ENCODE measurements at places on chromosomes 5 and 9.

DNA sequence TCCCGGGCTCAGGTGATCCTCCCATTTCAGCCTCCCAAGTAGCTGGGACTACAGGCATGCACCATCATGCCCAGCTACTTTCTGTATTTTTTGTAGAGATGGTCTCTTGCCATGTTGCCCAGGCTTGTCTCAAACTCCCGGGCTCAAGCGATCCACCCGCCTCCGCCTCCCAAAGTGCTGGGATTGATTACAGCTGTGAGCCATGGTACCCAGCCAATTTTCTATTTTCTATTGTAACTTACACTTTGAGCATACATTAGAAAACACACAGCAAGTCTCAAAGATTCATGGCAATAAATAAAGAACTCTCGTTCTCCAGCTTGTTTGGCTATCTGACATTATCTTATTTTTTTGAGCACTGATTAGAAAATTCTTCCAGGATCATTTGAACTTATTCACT, 228.7 kb downstream of the ADAMTS6 start:
- DNase-seq, result no peak

GRCh38 chr5:89830691-89831090, 578.9 kb downstream of the CETN3 start:
- DNase-seq, result no peak

DNA sequence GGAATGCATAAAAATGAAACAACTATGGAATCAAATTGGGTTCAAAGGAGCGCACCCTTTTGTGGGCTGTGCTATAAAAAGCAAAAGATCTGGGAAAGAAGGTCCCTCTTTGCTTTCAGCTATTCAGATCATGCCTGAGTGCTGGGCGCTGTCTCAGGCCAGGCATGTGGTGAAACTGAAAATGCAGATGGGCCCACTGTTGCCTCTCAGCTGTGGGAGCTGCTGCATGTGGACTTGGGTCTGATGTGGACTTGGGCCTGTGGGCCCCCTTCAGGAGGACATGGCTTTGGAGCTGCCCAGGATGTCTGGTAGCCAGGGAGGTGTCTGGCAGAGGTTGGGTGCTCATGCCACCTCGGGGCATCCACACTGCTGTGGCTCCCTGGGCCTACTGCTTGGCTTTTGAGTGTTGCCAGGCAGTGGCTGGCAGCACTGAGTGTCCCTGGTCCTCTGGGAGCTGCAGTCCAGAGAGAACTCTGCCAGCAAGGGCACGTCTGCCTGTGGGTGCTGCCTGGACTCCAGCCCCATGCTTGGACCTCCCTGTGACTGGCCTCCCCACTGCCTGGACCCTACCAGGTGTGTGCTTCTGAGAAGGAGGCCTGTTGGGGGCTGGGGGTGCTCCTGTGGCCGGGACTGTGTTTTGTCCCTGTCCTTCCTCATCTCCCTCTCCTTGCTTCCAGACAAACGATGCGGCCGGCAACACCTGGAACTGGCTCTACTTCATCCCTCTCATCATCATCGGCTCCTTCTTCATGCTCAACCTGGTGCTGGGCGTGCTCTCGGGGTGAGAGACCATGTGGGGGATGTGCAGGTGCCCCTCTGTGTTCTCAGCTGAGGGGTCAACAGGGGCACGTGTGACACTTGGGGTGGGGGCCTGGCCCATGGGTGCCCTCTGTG, 74.3 kb downstream of the CACNA1B start:
- no peak for DNase-seq

DNA sequence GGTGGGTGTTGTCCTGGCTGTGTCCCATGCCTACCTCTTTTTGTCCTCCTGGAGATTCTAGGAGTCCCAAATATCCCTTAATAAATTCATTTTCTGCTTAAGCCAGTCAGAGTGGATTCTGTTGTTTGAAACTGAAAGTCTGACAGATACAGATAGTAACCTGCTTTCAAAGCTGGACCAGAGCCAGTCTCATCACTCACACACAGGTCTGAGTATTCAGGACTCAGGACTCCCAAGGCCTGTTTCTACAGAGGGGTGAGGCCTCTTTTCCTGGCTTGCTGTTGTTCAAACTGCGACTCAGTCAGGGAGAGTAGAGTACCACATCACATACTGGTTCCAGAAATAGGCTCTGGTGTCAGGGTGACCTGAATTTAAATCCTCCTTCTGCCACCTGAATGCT, 190.1 kb downstream of the PAX5 start:
- DNase-seq, result no peak

DNA sequence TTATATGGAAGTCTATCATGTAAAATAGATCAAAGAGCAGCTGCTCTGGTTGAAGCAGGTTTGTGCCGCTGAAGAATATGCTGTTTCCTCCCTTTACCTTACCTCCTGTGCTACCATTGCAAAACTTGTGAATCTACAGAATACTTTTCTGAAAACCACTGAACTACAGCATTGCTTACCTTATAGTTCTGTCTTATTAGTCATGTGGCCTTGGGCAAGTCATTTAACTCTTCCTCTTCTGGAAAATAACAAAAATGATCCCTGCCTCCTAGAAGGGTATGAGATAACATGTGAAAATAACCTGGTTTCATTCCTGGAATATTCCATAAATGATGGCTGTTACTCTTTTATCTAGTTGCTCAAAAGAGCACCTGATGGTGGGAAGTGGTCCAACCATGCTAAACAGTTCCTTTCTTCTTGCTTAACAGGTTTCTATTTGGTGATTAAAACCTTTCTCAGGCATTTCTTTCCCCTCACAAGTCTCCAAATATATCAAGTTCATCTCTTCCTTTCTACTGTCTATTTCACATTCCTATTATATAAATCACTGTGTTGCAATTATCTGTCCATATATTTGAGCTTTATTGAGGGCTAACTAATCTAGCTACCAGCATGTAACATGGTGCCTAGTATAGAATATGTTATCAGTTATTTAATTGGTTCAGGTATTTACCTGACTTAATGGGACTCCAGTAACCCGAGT, 15.0 kb downstream of the TRIM32 start:
- DNase-seq, result no peak

DNA sequence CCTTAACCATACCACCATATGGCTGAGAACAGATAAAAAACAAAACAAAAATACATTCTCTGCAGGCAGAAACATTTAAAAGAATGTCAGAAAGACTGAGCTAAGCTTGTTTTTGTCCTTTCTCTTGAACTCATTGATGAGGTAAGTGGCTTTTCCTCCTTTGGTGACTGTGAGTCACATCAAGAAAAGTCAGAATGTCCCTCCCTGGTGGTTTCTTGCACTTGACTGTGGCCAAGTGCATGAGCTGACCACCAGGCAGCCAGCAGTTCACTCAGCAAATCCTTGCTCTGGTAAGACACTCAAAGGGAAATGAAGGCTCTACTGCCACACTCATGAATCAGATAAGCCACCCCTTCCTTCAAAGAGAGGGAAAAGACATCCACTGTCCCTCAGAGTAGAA, 970.9 kb downstream of the TAF11L14 start:
- DNase-seq, result no peak

DNA sequence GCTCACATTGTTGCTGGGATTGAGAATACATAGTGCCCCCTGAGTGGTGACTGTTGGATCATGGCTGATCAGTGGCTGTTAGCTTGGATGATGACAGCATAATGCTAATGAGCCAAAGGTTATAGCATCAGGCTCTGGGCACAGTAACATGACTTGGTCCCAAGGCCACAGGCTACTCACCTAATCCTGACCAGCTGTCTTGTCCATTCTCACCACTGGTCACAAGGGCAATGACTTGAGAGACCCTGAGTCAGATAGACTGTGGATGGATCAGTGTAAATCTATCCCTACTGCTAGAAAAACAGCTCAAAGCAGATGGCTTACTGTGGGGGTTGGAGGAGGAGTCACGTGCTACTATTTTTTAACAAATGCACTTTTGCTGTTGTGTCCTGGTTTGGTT, 74.7 kb downstream of the AOPEP start:
- no peak for DNase-seq

GRCh38 chr5:34742061-34742460, 85.9 kb downstream of the RAI14 start:
- DNase-seq, result no peak

DNA sequence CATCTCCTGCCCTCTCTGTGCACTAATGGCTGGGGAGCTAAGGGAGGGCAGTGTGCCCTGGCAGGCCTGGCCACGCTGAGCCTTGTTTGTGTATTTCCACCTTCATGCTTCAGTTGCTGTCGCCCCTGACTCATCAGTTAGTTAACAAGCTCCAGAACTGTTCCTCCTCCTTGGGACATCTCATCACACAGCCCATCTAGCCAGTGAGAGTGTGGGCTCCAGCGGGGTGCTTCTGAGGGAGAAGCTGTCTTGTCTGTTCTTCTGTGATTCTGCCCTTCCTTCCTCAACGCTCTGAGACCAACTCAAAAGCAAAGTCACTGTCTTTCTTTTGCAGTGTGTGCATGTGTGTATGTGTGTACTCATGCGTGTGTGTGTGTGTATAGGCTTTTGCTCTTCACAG, 58.3 kb upstream of the CPEB4 start:
- no peak for DNase-seq

DNA sequence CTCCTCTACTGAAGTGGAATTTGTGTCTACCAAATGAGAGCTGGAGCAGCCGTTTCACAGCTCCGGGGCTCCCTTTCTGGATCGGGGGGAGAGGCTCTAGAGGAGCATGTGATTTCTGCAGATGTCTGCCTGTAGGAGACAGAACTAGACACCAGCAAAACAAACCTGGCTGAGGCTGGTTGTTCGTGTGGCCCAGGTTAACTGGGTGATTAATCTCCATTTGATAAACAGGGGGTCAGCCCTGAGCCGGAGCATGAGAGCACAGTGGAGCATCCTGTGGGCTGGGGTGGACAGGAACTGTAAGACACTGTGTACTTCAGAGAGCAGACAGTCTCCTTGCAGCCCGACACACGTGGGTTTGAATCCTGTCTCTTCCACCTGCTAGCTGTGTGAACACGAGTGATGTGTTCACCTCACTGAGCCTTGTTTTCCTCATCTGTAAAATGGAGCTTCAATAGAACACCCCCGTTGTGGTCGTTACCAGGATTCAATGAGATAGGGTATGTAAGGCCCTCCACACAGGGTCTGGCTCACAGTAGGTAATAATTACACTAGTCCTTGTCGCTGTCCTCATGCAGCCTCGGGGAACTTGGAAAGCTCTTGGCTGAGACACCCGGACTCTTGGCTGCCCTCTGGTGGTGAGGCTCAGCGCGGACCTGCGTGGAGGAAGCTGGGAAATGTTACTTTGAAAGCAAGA, 12.9 kb downstream of the CXCL14 start:
- peak; percentile 94 for DNase-seq

- DNase-seq, result no peak
Observed at GRCh38 chr5:79181419-79182022, 54.4 kb upstream of the JMY start.

DNA sequence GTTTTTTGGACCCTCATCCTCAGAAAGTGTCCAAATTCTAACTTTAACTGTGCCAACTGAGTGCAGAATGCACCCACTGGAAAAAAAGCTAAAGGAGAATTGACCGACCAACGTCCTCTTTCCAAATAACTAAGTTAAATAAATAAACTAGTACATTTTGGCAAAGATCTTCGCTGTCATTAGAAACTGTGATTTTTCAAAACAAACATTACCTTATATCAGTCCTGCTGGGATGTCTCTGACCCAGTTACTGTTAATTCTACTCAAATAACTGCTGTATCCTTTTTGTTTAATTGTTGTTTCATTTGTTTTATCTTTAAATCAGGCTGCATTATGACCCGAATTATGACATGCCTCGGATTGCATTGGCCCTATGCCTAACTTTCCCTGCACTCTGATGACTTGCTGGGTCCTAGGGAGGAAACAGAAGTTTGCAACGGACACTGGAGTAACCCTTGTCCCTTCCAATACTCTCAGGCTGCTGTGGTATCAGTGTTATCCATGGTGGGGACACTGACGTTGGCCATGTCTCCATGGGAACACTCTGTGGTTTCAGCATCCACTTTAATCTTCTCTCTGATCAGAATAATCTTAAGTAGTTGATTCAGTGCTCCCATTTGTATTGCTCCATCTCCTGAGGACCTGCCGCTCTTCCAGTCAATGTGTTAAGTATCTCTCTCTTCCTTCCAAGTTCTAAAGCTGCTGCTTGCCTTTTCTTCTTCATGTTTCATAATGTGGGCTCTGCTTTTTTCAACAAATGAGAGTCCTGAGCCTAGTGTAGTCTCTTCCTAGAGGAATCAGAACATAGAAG, 11.1 kb upstream of the IFNA5 start:
- DNase-seq, result no peak

- DNase-seq, result no peak
Observed at GRCh38 chr5:9845185-9845584, 215.0 kb upstream of the TAS2R1 start.

- no peak for DNase-seq
Observed at GRCh38 chr5:5483880-5484598, 61.6 kb downstream of the ICE1 start.

DNA sequence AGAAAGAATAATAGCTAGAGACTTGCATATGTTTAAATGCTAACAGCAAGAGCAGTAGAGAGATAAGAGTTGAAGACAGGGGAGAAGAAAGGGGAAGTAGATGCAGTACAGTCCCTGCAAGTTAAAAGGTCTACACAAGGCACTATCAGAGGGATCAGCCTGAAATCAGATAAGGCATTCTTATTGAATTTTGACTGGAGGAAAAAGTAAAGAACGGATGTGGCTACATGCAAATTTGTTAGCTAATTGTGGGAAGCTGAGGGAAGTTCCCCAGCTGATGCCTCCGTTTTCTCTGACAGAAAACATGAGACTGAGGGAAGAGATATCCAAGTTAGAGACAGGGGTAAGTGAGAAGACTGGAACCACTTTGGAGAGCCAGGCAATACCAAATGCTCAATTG, 12.9 kb upstream of the RHOBTB3 start:
- no peak for DNase-seq

DNA sequence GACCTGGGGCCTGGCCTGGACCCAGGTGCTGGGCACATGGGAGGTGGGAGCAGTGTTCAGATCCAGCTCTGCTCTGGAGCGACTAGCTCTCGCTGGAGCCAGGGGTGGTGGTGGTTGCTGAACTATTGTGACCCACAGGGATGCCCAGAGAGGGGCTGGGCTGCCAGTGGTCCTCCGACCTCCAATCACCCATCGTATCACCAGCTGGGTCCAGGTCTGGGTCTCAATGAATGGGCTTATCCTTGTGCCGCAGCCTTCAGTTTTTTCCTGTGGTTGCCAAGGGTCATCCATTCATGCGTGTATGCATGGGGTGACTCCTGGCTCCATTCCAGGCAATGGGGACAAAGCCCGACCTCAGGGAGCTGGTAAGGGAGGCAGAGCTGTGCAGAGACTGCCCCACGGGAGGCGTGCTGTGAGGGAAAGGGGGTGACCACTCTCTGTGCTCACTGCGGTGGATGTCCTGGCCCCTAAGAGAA, 68.6 kb upstream of the RNF130 start:
- peak; percentile 7 for DNase-seq

GRCh38 chr9:74132986-74133385, 364.1 kb upstream of the RORB start:
- DNase-seq, result no peak

GRCh38 chr9:127075624-127076372, 46.6 kb downstream of the ANGPTL2 start:
- DNase-seq, result peak; percentile 96

- DNase-seq, result no peak
Observed at GRCh38 chr5:96114736-96115135, 153.1 kb upstream of the ELL2 start.

DNA sequence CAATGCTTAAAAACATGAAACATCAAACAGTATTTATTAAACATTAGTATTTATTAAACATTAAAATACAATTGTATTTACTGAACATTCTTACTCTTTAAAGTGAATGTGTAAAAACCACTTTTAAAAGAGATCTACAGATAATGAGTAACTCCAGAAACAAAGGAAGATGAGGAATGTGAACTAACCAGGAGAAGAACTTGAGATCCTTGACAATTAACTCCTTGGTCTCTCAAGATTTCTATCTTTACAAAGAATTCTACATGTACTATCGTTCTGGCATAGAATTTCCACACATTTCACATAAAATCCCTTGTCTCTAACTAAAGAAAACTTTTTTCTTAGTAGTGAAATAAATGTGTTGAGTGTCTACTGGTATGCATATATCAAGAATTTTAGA, 28.7 kb upstream of the IFNE start:
- no peak for DNase-seq
